ENCODE measurements at places on chromosomes 16 and 17.
A peak's percentile ranks its signal among the peaks of the same experiment; 100 is the strongest.

DNA sequence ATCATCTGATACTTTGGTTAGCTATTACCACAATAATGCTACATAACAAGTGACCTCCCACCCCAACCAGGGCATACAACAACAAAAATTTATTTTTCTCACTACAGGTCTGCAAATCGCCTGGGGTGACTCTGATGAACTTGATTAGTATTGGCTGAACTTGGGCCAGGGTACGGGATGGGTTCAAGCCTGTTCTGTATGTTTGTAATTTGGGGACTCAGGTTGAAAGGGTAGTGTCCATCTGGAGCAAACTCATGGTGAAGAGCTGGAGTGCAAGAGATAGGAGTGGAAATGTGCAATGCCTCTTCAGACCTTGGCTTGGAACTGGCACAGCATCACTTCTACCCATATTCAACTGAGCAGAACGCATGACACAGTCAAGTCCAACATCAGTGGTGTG, 16.3 kb upstream of the NKD1 start:
- DNase-seq, result no peak

GRCh38 chr17:72850410-72851118, 241.9 kb downstream of the SLC39A11 start:
- no peak for DNase-seq

DNA sequence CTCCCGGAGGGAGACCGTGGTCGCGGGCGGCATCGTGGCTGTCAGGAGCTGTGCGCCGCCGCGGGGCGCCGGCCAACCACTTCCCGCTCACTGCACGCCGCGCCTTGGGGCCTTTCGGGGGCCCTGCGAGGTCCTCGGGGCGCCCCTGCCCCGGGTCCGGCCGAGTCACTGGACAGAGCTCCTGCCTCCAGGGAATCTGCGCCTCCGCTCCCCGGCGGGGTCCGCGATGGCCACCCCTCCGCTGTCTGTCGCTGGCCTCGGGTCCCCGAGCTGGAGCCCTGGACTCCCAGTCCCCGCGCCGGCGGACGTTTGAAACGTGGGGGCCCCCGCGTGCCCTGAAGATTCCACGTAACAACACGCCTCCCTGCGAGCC, at the start of gene QRICH2:
QRICH2 (minus strand) TSS at position 311 of the 373 bp plus-strand sequence; CDS start at position 33, 278 bp downstream.
- no peak for DNase-seq

- peak; percentile 32 for DNase-seq
These were observed 3.0 kb upstream of the ZNF213 start for GRCh38 chr16:3131755-3132377.

- DNase-seq, result no peak
These were observed 4.4 kb upstream of the SCPEP1 start for GRCh38 chr17:56973520-56973919.
